ENCODE measurements at places on chromosomes 1 and 21.

DNA sequence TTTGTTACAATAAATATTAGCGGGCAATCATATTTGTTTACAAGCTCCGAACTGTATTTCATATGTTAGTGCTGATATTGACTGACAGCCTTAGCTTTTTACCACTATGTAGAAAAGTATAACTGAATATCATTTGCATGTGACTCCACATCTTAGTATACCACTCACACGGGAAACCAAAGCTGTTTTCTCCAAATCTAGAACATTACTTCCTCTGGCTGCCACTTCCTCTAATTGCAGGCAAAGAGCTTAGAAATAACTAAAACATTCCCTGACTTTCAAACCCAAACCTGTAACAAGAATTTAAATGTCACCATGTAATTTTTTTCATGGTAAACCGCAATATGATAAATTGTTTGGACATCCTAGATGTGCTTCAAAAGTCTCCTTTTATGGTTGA lies 174.7 kb downstream of the LBR start:
- DNase-seq, result no peak

- DNase-seq, result no peak
These were observed 32.4 kb downstream of the AHDC1 start for GRCh38 chr1:27571439-27572018.

- no peak for DNase-seq
These were observed 108.1 kb downstream of the ATG4C start for GRCh38 chr1:62891956-62892562.

DNA sequence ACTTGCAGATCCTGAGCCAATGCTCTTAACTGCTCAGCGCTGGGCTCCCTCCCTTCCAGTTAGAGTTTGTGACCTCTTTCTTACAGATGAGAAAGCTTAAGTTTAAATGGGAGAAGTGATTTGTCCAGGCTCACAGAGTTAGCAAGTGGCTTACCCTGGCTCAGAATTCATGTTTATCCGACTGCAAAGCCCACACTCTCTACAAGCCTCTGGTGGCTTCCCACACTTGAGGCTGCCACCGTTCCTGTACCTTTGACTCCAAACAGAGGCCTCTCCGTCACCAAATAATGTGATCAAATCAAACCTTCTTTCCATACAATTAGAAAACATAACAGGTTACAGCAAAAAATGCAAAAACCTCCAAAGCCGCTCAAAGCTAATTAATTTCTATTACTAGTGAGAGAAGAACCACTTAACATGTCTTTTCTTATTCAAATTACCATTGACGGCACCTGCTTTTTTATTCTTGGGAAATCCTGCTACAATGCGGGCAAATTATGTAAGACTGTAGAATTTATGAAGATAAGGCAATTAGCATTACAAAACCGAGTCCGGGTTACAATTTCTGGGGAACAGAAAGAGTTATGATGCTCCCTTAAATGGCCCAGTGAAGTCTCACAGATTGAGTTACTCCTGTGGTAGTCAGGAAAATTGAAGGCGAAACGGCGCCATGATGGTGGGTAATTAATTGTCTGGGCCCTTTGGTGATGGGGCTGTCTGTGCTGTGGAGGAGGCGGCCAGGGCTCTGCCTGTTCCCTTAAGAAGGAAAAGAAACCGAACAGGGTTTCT lies 324.3 kb upstream of the POU3F1 start:
- DNase-seq, result no peak

GRCh38 chr1:108057541-108057940 lies 92.6 kb upstream of the VAV3 start:
- DNase-seq, result no peak

GRCh38 chr21:32064281-32064910 lies 191.6 kb downstream of the HUNK start:
- DNase-seq, result no peak

DNA sequence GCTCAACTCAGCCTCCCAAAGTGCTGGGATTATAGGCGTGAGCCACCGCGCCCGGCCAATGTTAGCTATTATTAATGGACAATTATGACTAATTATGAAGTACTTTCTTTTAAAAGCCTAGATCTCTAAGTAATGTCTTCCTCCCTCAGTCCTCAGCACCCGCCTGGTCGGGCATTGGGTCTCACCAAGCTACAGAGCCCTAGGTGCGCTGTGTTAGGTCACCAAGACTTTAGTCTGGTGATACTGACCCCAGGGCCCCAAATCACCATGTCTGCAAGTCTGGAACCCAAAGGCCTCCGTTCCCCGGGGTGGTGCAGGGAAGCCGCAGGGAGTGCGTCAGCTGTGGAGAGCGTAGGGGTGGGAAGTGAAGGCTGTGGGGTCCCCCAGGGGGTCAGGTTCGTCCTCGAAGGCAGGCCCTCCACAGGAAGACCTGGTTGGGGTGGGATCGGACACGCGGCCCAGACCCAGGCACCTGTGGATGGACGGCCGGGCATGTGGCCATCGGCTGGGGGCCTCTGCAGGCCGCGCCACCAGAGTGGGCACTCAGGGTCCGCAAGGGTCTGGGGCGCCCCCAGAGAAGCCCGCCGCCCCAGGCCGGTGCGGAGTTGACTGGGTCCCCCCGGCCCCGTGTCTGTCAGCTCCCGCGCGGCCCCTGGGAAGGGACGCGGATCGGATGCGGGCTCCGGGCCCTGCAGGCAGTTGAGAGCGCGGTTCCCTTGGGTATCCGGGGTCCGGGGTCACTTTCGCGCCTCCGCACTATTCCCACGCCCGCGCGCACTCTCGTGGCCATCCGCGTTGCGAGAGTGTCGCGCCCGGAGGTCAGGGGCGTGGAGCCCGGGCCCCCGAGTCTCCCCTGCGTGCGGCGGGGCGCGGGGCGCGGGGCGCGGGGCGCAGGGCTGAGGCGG lies 710 bp upstream of the PDXK start:
- no peak for DNase-seq

- no peak for DNase-seq
These were observed 2.7 kb downstream of the PTPRC start for GRCh38 chr1:198641501-198641900.

- no peak for DNase-seq
These were observed 164.7 kb upstream of the RGS18 start for GRCh38 chr1:191993549-191993948.

- no peak for DNase-seq
These were observed 48.1 kb downstream of the RAP1GAP start for GRCh38 chr1:21621051-21621450.

GRCh38 chr1:6112690-6113005 lies 67.0 kb downstream of the KCNAB2 start:
- no peak for DNase-seq

GRCh38 chr1:166383635-166384346 lies 217.0 kb upstream of the FAM78B start:
- DNase-seq, result no peak

GRCh38 chr1:214400131-214400530 lies 119.2 kb downstream of the SMYD2 start:
- no peak for DNase-seq

GRCh38 chr1:192983349-192983980 lies 75.7 kb downstream of the UCHL5 start:
- DNase-seq, result no peak

DNA sequence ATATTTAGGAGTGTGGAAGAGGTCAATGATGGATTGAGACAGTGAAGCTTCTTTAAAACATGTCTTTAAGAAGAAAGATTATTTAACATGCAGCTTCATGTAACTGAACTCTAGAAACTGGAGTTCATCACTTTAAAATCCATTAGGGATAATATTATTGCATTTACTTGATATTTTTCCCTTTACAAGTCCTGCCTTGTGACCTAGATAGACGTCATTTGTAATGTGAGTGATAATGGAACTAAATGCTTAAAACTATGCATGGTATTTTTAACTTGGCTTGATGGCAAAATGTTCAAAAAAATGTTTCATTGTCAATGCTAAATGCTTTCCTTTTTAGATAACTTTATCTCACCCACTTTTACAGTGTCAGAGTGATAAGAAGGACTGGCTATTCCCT lies 723.7 kb downstream of the RWDD3 start:
- DNase-seq, result no peak

DNA sequence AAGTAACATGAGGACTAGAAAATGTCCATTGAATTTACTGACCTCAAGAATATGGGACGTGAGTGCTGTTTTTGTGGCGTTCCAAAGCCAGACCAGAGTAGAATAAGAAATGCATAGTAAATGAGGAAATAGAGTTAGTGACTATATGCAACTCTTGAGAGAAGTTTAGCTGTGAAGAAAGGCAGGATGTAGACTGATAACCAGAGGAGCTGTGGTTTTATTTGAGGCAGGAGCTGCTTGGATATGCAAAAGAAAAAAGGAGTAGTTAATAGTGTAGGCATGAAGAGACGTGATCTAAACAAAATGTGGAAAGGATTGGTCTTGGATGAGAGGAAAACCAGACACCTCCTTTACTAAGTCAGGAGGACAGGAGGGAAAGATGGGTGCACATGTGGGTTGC lies 28.2 kb downstream of the DNAH14 start:
- no peak for DNase-seq

GRCh38 chr1:20390589-20391331 lies 95.2 kb downstream of the CAMK2N1 start:
- DNase-seq, result no peak

DNA sequence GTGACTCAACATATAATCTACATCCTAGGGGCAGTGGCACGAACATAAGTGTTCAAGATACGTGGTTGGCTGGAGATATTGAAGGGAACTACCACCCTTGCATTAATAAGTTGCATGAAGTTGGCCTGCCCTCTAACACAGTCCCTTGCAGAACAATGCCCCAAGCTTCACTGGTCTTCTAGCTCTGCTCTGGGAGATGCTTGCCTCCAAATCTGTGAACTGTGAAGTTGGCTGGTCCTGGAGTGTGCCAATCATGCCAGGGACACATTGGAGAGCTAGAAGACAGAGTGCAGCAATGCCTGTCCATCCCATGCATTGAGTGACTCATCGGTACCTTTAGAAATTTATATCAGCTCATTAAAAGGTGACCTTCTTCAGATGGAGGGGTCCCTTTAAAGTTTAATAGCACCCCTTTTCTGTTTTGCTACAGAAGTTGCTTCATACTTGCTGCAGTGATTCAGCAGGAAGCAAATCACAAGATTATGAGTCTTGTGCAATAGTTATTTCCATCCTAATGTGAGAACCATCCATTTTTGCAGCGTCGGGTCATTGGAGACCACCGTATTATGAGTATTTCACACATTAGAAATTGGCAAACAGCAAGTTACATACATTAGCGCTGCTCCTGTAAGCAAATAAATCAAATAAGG lies 55.2 kb upstream of the KAZN start:
- no peak for DNase-seq

- no peak for DNase-seq
These were observed 273.1 kb downstream of the DPYD start for GRCh38 chr1:97647776-97648175.

GRCh38 chr21:46661211-46661625 lies 25.7 kb downstream of the PRMT2 start:
- DNase-seq, result no peak

GRCh38 chr1:155009221-155009711 lies 6.7 kb downstream of the ZBTB7B start:
- DNase-seq, result no peak

- no peak for DNase-seq
These were observed 5.4 kb upstream of the PAFAH2 start for GRCh38 chr1:26003262-26003661.

DNA sequence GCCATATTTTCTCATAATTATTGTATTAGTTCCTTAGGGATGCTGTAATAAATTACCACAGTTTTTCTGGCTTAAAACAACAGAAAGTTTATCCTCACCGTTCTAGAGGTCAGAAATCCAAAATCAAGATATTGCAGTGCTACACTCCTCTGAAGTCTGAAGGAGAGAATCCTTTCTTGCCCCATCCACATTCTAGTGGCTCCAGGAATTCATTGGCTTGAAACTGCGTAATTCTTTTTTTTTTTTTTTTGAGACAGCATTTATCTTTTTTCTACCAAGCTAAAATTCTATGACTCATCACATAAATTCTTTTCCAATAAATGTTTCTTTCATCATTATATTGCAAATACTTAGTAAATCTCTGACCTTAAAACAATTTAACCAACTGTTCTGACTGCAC lies 451.0 kb upstream of the RGS18 start:
- DNase-seq, result no peak

DNA sequence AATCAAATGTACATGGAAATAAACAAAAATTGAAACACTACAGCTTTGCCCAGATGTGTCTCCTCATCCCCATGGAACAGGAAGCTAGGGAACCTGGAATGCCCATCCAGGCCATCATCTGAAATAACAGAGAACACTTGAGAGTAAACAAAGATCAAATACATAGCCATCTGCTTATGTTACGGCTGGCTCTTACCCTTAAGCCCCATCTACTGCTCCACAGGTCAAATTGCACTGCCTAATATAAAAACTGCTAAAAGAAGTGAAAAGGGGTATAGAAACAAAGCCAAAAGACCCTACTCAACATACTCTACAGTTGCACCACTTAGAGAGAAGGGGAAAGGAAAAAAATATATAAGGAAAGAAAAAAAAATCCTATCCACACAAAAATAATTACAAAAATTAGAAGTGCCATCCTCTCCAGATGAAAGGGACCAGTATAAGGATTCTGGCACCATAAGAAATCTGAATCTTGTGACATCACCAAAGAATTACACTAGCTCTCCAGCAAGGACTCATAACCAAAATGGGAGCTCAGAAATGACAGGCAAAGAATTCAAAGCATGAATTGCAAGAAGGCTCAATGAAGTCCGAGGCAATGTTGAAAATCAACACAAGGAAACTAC lies 26.9 kb downstream of the OR6Y1 start:
- DNase-seq, result no peak

- DNase-seq, result no peak
These were observed 37.7 kb upstream of the MAP10 start for GRCh38 chr1:232767305-232768074.

Measured in activated CD4-positive, CD25-positive, alpha-beta regulatory T cell (primary cell).